ENCODE measurements at places on chromosomes 12 and 14.

DNA sequence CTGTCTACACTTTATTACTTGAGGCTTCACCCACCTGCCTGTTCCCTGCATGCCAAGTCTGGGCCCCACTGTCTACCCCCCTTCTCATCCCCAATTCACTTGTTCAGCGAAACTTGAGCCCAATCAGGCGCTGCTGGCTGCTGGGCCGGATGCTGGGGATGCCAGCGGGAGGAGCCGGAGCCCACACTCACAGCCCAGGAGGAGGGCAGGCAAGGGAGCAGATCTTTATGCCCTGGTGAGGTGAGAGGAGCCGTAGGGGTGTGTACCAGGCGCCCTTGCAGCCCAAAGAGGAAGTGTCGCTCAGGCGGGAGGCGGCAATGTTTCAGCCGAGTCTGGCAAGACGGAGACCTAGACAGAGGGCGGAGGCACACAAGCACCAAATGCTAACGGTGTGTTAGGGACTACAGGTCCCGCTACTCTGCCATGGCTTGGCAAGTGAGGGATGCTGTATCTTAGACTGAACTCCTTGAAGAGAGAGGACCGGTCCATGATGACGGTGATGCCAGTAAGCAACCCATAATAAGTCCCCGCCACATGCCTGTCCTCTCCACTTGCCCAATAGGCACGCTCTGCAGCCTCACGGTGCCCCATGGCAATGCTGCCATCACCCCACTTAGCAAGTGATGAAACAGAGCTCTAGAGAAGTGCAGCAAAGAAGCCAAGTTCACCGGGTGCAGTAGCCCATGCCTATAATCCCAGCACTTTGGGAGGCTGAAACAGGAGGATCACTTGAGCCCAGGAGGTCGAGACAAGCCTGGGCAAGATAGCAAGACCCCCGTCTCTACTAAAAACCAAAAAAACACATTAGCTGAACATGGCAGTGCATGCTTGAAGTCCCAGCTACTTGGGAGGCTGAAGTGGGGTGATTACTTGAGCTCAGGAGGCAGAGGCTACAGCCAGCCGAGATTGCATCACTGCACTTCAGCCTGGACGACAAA, 41.6 kb downstream of the LRRC74A start:
- DNase-seq: peak; percentile 81

- DNase-seq: no peak
Observed at GRCh38 chr14:58817846-58818245, 180.1 kb downstream of the DACT1 start.

DNA sequence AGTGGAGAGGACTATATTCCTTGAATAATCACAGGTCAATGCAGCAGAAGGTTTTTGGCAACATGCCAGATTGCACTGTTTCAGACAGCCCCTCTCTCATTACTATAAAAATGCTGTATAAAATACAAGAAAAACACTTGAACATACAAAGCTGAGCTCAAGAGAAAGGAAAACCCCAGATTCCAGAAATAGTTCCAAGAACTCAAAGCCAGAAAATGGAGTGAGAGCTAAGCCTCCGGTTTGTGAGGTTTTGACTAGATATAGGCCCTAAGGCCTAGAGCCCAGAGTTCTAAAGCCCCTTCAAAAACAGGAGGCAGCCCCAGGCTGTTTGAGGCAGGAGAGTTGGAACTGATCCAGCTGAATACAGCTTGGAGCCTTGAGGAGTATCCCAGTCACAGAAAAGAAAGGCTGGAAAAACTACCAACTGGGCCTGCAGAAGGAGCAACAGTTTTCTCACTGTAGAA, 29.4 kb upstream of the ACTN1 start:
- no peak for DNase-seq

DNA sequence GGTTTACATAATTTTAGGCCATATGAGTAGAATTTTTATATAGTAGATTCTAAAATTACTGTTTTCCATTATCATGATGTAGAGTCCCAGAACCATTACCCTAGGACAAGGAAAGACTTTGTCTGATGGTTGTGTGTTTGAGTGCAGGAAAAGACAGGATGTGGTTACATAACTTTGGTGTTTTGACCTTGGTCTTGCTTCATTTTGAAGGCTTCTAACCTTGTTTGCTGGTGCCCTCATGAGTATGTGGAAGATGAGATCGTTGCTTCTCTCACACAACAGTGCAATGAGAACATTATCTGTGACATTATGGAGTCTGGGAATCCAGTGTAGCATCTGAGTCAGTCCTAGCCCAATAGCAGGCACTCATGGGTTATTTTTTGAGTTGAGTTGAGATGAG, 106.2 kb downstream of the IGF1 start:
- no peak for DNase-seq

- DNase-seq: no peak
Observed at GRCh38 chr14:61994589-61994988, 232.4 kb downstream of the SNAPC1 start.
